ENCODE measurements at places on chromosomes 5 and 9.

DNA sequence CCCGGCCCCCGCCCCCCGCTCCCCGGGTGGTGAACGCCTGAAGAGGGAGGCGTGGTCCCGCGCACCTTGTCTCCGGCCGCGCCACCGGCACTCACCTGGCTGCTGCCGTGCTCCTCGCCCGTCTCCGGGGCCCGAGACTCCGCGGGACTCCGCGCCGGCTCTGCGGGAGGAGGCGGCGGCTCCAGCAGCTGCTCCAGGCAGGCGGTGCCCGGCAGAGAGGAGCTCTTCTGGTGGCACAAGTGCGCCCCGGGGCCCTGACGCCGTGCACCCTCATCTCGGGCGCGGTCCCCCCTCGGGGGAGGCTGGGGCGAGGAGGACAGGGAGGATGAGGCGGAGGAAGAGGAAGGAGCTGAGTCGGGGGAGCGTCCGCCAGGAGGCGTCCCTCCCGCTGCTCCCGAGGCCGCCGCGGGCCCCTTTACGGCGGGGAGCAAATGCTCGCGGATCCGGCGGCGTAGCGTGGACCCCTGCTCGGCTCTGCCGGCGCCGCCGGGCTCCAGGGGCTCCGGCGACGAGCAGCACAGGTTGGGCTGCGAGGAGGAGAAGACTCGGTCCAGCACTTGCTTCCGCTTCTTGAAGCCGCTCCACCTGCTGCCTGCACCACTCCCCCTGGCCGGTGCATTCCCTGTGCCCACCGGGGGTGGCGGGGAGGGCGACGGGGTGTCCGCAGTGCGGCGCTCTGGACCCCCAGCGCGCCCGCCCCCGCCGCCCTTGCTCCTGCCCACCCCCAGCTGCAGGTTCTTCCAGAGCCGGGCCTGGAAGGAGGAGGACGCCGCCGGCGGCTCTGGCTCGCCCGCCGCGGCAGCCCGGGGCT, 928 bp downstream of the MCTP1 start:
- peak; percentile 82 for DNase-seq

GRCh38 chr5:378976-379742, 57.6 kb downstream of the AHRR start:
- DNase-seq: no peak

DNA sequence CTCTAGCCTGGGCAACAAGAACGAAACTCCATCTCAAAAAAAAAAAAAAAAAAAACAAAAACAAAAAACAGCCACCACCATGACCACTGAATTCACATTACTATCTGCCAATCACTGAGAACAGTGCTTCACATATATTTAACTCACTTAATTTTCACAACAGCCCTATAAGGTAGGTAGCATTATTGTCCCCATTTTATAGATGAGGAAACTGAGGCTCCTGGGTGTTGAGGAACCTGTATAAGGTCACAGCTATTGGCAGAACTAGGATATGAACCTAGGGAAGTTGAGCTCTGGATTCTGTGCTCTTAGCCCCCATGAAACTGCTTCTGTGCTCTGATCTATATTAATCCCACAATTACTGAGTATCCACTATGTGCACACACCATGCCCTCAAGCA, 283.7 kb downstream of the CRB2 start:
- no peak for DNase-seq

- no peak for DNase-seq
These were observed 43.0 kb upstream of the HSD17B4 start for GRCh38 chr5:119409235-119409815.

DNA sequence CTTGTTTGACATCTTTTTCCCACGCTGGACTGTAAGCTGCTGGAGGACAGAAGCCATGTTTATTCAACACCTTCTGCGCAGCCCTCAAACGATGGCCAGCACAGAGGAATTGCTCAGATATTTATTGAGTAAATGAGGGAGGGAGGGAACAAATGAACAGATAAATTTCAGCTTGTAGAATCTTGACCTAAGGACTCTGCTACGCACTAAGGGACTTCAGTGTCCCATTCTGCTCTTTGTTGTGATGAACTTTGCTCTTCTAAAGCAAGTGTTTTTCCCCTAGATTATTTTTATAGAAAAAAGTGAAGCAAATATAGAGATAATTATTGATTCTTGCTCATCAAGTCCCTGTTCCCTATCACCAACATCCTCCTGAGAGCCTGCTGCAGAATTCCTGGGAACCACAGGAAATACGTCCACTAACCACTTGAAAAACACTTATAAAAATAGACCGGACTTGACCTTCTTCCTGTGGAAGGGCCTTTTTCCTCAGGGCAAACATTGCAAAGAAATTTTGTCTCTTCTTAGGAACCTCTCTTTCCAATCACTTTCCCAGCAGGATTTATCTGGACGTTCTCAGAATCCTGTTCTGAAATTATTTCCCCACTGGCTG, 54.9 kb downstream of the FGF1 start:
- no peak for DNase-seq

GRCh38 chr9:132591244-132591643, 8.8 kb downstream of the BARHL1 start:
- no peak for DNase-seq

- DNase-seq: no peak
These were observed 313.0 kb downstream of the GADD45G start for GRCh38 chr9:89917861-89918260.

DNA sequence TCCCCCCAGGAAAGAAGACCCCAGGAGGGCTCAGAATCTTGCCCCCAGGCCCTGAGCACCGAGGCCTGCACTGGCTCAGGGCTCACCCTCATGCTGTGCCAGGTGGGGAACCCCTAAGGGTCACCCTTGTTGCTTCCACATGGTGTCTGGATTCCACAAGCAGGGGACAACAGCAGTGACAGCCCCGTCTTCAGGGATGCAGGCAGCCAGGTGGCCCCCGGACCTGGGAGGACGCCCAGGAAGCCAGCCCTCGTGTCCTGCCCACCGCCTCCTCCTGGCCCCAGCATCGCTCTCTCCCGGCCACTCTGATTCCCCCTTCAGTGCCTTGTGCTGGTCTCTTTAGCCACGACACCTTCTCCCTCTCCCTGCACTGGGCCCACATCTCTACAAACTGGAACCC, 60.0 kb upstream of the SARDH start:
- DNase-seq: no peak

GRCh38 chr5:5929291-5930020, 448.9 kb downstream of the MED10 start:
- DNase-seq: no peak
